ENCODE measurements at places on chromosomes 5 and 9. TPM values are rescaled to one million over a fixed set of nuclear protein-coding genes. Genes with fewer than 3 reads are reported as not detected.
A peak's percentile ranks its signal among the peaks of the same experiment; 100 is the strongest.

DNA sequence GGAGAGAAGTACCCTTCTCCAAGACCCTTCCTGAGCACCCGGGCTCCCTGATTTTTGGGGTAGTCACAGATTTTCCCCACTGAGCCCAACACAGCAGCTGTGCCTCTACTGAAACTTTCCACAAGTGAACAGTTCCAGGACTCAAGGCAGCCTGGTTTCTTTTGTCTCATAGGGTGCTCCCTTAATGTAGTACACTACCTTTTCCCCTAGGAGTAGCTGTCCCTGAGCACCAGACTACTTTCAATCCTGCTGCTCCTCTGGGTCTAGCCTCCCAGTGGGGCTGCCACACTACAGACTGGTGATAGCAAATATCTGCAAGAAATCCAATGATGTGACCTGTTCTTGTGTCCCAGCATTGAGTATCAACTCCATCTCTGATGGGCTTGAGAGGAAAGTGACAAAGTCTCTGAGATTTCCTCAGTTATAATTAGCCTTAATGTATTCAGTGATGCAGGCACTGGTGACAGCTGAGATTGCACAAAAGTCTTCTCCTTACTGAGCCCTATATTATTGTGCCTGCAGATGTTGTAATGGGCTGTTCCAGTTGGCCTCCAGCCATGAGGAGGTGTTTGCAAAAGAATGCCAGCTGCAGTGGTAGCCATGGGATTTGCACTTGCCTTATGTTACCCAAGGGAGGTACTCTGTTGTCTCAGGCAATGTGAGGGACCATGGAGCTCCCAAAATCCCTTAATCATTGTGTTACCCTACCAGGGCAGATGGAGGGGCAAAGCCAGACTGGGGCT is 1802.5 kb downstream of the EFNA5 start:
- no peak for DNase-seq

GRCh38 chr5:167993771-167994170 is 297.7 kb upstream of the WWC1 start:
- no peak for DNase-seq

DNA sequence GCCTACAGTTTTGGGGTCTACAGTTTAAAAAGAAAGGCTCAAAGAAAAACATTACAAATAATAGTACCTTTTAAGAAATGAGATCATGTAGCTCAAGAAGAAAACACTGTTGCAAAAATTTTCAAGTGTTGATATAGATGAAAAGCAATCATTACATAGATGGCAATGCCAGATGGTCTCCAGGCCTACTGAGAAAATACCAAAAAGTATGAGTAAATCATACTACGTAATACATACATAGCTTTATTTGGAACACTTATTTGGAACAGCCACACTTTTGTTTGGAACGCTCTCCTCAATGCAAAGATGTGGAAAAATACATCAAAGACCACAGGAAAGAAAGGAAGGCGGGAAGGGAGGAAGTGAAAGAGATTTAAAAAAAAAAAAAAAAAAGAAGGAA is 44.1 kb downstream of the MARCHF11 start:
- no peak for DNase-seq

GRCh38 chr5:109407913-109408312 is 1.9 kb downstream of the PJA2 start:
- DNase-seq: no peak

SOHLH1 gene
- total RNA-seq: not detected

DNA sequence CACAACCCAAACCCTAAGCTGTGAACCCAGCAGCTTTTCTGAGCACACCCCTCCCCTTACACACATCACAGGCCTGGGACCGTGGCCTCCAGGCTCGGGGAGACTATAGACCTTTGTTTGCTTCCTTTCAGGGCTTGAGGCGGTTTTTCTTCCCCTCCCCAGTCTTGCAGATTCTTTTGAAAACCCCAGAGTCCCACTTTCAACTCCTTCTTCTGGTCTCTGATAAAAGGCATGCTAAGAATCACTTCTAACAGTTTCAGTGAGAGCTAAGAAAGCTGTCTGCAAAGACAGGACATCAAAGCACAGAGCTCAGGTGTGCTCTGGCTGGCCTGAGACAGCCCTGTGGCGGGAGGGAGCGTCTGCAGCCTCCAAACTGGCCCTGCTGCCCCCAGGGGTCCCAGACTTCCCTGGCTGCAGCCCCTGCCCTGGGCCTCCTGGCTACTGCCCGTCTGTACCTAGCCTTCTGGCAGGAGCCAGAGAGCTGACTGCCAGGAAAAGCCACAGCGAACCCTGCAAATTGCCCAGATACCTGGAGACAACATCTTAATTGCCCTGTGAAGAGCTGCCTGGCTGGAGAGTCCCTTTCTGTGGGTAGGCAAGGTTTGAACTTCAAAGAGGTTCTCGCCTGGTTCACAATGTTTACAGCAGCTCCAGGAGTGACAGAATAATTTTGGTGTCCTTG is 138.9 kb downstream of the GADD45G start:
- peak; percentile 90 for DNase-seq

MRPL36 gene
- 84.7 TPM for total RNA-seq

FST gene
- 0.47 TPM for total RNA-seq

DNA sequence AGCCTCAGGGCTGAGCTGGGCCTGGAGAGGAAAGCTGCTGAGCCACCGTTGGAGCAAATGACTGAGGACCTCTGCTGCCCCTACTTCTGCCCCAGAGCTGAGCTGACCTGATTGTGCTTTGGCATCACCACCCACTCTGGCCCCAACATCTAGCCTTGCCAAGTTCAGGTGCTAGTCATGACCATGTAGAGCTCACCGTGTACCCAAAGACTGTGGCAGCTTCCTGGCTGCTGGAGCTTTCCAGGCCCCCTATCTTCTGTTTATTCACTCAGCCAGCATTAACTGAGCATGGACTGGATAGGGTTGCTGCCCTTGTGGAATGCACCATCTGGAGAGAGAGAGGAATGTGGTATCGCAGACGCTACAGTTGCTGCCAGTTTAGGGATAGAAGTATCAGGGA is 49.1 kb downstream of the JADE2 start:
- no peak for DNase-seq

GRCh38 chr9:26043431-26043830 is 365.2 kb upstream of the TUSC1 start:
- DNase-seq: no peak

DNA sequence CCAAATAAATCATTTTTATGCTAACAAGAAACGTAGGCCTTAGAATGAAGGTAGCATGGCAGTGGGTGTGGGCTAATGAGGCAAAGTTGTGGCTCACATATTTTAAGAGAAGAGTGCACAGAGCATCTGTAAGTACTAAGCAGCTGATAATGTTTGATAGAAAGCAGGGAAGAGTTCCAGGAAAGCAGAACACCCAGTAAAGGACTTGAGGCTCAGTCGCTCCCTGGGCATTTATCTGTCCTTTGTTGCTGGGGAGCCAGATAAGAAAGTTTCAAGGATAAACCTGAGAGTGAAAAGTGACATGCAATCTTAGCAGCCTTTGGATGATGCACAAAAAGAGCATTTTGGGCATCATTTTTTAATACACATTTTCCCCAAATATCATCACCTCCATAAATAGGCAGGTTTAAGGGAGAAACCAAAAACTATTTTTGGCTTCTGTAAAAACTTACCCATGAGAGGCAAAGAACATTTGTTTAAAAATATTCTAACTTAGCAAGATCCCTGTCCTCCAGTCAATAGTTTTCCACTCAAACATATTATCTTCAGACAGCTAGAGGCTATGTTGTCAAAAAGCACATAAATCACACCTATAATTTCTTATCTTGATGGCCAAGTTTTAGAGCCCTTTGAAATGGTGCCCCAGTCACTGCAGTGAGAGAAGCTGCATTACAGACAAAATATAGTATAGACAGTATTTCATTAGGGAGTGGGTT is 3.4 kb downstream of the FREM1 start:
- DNase-seq: no peak

LEAP2 gene
- 6.0 TPM for total RNA-seq

- DNase-seq: no peak
These were observed 6.6 kb upstream of the CNOT6 start for GRCh38 chr5:180487556-180487955.

- DNase-seq: no peak
These were observed 33.4 kb upstream of the BARHL1 start for GRCh38 chr9:132548751-132549640.

DNA sequence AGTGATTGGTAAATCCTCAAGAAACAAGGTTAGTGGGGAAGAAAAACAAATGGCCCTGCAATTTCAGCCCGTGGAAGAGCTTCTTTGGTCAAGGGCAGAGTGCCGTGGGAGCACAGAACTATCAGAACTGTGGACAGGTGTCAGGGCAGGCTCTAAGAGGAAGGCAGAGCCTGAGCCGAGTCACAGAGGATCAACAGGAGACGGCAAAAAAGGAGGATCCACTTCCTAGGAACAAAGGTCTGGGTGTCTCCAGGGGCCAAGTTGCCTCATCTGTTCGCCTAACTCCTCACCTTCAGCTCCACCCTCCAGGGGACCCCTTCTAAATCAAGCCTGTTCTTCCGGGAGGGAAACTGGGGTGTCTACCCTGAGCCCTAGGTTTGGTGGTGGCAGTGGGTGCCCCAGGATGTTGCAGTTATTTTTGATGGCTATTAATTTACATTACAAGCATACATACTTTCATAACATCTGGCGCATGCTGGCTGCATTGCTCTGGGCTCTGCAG is 88.0 kb downstream of the FEM1C start:
- no peak for DNase-seq

ESM1 gene
- total RNA-seq: 0.21 TPM

GHR gene
- total RNA-seq: not detected

DNA sequence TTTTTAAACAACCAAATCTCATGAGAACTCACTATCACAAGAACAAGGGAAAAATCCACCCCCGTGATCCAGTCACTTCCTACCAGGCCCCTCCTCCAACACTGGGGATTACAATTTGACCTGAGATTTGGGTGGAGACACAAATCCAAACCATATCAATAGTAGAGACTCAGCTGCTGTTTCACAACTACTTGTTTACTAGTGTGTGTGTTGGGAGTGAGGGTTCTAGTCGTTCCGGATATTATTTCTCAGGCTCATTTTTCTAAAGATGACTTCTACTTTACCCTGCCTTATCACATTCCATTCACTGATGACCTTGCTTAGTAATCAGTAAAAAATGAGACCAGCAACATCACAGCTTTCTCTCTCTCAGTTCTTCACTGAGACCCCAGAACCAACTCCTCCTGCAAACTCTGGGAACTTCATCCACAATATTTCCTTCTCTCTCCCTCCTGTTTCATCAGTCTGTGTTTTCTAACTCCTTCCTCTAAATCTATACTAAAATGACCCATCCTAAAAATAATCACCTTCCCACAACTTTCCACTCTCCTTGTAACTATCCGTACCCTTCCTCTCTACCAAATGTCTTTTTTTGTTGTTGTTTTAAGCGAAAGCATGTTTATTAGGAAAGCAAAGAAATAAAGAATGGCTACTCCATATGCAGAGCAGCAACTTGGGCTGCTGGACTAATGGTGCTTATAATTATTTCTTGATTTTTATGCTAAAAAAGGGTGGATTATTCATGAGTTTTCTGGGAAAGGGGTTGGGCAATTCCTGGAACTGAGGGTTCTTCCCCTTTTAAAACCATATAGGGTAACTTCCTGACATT is 121.5 kb upstream of the SPRY4 start:
- DNase-seq: no peak

POC5 gene
- 19.0 TPM for total RNA-seq

DNA sequence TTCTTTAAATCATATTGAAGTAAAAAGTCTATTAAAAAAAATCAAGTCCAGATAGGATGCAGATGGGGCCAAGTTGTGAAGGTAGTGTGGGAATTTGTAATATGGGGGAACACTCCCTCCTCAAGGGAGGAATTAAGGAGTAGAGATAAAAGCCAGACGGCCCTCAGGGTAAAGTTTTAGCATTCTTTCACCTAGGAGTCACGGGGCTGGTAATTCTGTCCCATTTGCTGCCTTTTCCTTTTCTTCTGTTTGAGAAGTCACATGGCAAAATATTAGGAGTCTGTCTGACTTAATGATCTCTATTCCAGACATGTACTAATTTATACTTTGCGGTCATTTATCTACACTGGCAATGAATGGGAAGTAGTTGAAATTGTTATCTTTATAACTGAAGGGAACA is 61.9 kb downstream of the SNX24 start:
- DNase-seq: no peak

DNA sequence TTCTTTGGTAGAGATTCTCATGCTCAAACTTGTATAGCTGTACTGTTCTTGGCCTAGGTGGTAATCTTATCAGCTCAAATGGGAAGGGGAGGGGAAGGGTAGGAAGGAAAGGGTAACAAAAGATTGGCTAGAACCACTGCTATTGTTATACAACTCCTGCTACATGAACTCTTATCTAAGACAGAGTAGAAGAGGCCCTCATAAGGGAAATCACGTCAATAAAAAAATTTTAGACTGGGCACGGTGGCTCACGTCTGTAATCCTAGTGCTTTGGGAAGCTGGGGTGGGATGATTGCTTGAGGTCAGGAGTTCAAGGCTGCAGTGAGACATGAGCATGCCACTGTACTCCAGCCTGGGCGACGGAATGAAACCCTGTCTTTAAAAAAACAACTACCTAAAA is 15.9 kb downstream of the STOM start:
- DNase-seq: no peak

STKLD1 gene
- 1.4 TPM for total RNA-seq

DNA sequence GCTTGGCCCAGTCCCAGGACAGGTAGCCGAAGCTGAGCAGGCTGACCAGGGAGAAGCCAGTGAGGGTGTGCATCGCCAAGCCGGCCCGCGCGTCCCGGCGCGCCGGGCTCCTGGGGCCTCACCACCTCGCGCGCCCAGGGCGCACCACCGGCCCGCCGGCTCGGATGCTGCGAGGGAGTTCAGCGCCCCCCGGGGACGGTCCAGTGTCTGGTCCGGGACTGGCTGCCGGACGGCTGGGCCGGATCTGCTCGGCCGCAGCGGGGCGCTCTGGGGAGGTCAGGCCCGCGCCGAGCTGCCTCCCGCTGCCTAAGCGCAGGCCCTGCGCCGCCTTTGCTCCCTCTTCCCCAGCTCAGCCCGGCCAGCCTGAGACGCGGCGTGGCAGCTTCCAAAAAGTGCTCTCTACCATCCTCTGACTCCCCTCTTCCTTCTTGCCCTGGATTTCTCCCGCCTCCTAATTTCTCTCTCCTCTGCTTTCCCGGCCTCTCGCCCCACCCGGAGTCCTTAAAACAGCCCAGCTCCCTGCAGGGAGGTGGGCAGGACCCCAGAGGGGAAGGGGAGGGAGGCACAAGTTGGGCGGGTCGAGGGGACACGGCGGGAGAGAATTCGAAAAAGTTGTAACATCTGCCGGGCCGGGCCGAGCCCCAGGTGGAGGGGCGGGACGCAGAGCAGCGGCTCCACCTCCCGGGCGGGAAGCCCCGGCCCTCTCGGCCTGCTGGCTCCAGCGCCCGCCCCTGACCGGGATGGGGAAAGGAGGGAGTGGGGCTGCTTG is at the start of gene ARSI:
ARSI (minus strand) TSS at position 605 of the 769 bp plus-strand sequence; CDS start at position 73, 532 bp downstream.
- DNase-seq: no peak

GRCh38 chr9:95962936-95963335 is 87.4 kb downstream of the ERCC6L2 start:
- DNase-seq: no peak
